ENCODE measurements at places on chromosomes 7 and 10.
A peak's percentile ranks its signal among the peaks of the same experiment; 100 is the strongest.

GRCh38 chr7:114740941-114741340 lies 181.0 kb upstream of the MDFIC start:
- no peak for DNase-seq

GRCh38 chr7:98613601-98614425 lies 3.3 kb upstream of the NPTX2 start:
- no peak for DNase-seq

- no peak for DNase-seq
Observed at GRCh38 chr7:138238734-138239659, 162.7 kb downstream of the AKR1D1 start.

- no peak for DNase-seq
Observed at GRCh38 chr10:122165484-122166276, 105.4 kb upstream of the BTBD16 start.

- no peak for DNase-seq
Observed at GRCh38 chr7:108660465-108660864, 90.8 kb downstream of the DNAJB9 start.

- no peak for DNase-seq
Observed at GRCh38 chr10:118729641-118730258, 25.0 kb downstream of the CACUL1 start.

GRCh38 chr10:14146501-14146900 lies 184.2 kb downstream of the FRMD4A start:
- peak; percentile 18 for DNase-seq

GRCh38 chr7:29989257-29989995 lies at the start of gene SCRN1:
Gene SCRN1 (minus strand): TSS chr7:29989801. CDS start chr7:29969067, 20,734 bp downstream.
- no peak for DNase-seq

DNA sequence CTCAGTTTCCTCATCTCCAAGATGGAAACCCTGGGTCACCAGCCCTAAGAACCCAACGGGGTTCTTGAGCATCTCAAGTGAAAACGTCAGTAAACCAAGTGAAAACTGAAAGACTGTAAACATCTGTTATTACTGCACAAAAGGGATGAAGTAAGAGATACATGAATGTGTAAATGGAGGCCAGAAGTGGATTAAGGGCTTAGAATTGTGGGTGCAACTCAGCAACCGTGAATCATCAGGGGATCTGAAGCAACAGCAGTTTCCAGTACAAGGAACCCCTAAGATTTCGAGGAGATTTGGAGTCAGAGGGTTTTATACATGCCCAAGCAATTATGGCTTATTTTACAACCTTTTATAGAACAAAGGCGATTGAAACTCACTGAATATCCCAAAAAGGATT lies 95.7 kb upstream of the SVIL start:
- no peak for DNase-seq

- DNase-seq, result no peak
Observed at GRCh38 chr10:111298031-111298430, 221.2 kb downstream of the ADRA2A start.

GRCh38 chr7:45187946-45188411 lies 30.4 kb downstream of the RAMP3 start:
- no peak for DNase-seq

GRCh38 chr7:128177768-128178550 lies 63.1 kb upstream of the LEP start:
- no peak for DNase-seq

- DNase-seq, result no peak
Observed at GRCh38 chr10:35074266-35074665, 15.9 kb downstream of the CUL2 start.

GRCh38 chr10:120969219-120969645 lies 118.1 kb downstream of the WDR11 start:
- DNase-seq, result no peak

DNA sequence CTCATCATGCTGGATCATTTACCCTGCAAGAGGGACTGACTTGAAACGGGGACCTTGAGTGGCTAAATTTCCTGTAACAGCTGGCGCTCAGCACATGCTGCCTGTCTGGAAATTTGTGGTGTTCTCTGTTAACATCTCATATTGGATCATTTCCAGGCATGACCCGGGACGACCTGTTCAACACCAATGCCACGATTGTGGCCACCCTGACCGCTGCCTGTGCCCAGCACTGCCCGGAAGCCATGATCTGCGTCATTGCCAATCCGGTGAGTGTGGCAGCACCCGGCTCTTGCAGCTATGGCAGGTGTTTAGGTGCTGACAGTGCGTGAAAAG lies 9.9 kb downstream of the MDH2 start:
- no peak for DNase-seq

DNA sequence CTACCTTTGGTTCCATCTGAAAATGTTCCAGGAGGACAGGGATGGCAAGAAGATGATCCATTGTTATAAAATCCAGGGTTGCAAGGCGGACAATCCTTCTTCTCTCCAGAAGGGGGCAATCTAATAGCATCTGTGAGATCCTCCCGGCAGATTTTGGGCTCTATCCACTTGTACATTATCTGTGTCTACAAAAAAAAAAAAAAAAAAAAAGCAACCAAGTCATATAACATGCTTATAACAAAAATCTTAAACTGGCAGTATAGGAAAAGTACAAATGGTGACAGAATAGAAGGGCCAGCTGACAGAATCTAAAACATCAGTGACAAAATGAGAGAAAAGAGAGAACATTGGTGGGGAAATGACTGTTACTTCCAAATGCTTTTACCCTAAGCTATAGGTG lies 132.7 kb downstream of the ELAPOR2 start:
- DNase-seq, result no peak

DNA sequence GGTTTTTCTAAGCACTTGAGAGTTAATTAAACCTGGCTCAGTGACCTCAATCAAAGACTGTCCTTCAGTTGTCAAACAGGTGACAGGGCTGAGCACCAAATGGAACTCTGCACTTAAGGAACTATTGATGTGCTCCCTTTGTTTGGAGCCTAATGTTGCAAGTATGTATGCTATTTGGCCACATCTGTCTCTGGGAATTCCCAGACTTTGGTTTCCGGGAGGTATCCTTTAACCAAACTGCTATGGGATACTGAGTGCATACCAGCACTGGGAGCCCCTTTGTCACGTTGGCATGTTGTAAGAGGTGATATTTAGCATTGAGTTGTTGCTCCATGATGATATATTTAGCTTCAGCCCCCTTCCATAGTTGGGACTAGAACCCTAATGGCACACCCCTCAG lies 25.2 kb downstream of the ASZ1 start:
- no peak for DNase-seq

GRCh38 chr7:112286250-112287086 lies 80.0 kb downstream of the ZNF277 start:
- DNase-seq, result no peak

Measured in AG04450 (cell line).